Cardiac muscle cell (in vitro differentiated cells and primary cell): ENCODE measurements at places on chromosomes 12 and 14.
A peak's percentile ranks its signal among the peaks of the same experiment; 100 is the strongest.

- no peak for DNase-seq
Observed at GRCh38 chr14:53620890-53621289, 335.7 kb downstream of the BMP4 start.

- DNase-seq: no peak
Observed at GRCh38 chr14:91388551-91388975, 29.1 kb downstream of the CCDC88C start.

DNA sequence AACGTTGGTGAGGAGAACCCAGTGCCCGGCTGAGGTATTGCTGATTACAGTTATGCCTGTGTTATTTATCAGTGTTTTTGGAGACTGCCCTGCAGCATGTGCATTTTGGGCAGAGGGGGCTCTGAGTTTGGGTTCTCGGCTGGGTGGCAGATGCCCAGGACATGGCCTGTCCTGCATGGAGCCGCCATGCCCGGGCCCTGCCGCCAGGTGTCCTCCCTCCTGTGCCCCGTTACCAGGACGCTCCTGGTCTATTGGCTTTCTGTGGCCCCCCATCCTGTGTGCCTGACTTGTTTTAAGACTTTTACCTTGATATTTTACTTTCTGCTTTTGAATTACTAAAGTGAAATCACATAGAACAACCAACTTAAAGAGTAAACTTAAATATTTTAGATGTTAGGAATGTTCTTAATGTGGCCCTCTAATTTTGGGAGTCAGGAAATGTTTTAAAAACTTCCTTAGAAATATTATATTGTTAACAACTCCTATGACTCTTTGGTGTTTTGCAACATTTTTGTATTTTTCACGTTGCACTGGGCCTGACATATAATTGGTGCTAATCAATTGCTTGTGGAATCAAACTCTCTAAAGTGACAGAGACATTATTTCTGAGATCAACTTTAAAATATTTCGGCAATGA is 51.8 kb downstream of the PRIMA1 start:
- DNase-seq: no peak

DNA sequence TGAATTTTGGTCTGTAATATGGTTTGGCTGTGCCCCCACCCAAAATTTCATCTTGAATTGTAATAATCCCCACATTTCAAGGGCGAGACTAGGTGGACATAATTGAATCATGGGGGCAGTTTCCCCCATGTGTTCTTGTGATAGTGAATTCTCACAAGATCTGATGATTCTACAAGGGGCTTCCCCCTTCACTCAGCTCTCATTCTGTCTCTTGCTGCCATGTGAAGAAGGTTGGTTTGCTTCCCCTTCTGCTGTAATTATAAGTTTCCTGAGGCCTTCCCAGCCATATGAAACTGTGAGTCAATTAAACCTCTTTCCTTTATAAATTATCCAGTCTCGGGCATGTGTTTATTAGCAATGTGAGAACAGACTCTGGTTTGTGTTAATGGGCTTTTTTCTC is 5.9 kb downstream of the LRRC9 start:
- no peak for DNase-seq

- DNase-seq: no peak
Observed at GRCh38 chr12:84994426-84994825, 41.7 kb downstream of the TSPAN19 start.

- peak; percentile 67 for DNase-seq
Observed at GRCh38 chr14:72516936-72517700, 376.8 kb downstream of the DPF3 start.

GRCh38 chr14:104114421-104115130 is 23.8 kb upstream of the KIF26A start:
- no peak for DNase-seq

GRCh38 chr12:88375306-88376305 is 204.7 kb downstream of the KITLG start:
- DNase-seq: no peak

DNA sequence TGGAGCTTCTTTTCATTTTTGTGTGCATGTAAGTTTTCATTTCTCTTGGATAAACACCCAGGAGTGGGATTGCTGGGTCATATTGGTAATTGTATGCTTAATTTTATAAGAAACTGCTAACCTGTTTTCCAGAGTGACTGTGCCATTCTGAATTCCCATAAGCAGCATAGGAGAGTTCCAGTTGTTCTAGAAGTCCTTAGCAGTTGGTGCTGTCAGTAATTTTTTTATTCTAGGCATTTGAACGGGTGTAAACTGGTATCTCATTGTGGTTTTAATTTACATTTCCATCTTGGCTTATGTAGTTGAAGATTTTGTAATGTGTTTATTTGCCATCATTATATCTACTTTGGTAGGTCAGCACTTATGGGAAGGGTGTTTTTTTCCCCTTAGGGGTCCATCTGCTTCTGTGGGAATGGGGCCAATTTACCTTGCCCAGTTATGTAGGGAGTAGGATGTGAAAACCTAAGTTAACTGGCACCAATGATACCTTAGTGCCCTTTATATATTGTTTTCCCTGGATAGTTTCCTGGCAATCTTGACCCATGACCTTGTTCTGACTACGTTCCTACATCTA is 202.9 kb downstream of the AKAP6 start:
- no peak for DNase-seq

DNA sequence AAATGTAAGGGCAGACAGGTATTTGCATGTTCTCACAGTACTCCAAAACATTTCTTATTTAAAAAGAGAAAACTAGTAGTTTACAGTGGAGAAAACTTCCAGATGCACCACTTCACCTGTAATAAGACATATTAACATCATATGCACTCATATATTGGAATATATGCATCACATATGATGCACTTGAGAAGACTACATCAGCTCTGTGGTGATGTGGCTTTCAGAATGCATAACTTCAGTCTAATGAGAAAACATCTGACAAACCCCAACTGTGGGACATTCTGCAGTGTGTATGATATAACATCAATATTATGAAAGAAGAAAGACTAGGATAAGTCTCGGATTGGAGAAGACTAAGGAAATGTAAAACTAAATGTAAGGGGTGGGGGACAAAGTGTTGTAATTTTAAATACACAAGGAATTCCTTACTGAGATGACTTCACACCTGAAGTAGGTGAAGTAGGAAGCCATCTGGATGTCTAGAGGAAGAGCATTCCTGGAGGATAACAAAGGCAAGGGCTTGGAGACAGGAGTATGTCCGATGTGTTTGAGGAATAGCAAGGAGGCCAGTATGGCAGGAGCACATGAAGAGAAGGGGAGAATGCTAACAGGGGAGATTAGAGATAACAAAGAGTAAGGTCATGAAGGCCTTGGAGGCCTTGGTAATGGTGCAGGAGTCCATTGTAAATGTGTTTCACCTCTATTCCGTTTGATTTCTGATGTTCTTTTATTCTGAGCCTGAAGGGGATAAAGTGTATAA is 49.0 kb downstream of the CNOT2 start:
- no peak for DNase-seq

GRCh38 chr12:75528692-75529091 is 17.3 kb upstream of the KRR1 start:
- no peak for DNase-seq

GRCh38 chr14:35366056-35366451 is 38.5 kb downstream of the NFKBIA start:
- DNase-seq: no peak

DNA sequence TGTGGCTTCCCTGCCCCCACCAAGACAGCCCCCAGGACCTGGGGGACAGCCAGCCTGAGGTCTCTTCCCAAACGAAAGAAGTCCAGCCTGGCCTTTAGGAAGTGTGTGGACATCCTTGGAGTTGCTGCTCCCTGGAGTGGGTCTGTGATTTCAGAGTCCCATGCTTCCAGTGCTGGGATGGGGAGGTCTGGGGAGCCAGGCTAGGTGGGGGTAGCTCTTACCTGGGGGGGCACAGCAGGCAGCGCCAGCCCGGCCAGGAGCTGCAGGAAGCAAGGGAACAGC is 509 bp downstream of the PGF start:
- no peak for DNase-seq

GRCh38 chr14:76811561-76811960 is 1.1 kb downstream of the ANGEL1 start:
- no peak for DNase-seq

DNA sequence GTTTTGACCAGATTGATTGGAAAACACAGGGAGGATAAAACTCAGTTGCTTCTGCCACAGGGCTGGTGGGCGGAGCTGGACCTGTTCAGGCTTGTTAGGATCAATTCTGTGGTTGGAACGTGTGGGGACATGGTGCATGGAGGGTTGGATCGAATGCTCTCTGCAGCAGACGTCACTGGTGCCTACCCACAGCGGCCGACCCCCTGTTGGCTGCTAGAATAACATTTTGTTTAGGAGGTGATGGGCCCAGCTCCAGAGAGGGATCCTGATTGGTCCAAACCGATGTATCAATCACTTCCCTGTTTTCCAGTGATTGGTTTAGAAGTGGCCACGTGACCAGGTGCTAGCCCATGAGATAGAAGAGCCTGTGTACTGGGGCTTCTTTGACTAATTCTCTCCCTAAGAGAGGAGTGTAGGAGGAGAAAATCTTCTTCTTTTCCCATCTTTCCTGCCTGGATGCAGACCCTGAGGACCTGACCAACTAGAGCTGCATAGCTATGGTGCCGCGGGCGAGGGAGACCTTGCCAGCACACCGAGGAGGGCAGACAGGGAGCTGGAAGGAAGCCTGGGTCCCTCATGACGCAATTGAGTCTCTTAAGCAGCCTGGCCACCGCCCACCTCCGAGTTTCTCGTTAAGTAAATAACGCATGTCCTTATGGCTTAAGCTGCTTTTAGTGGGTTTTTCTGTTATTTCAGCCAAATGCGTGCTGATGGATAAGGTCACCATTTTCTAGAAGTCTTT is 163.5 kb downstream of the AACS start:
- DNase-seq: no peak

DNA sequence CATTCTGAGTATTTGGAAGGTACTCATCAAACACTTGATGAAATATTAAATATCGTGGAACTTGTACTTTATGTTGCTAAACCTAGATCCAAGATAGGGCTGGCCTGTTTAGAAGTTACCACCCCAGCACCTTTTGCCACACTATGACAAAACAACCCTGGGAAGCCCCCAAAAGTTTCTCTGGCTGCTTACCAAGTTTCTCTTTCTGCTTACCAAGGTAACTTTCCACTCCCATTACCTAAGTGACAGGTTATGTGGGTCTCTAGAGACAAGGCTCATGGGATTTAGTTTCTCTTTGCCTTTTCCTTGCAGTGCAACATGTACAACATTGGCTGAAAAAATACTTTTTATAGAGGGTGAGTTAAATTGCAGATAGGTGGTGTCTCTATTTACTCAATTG is 28.9 kb upstream of the PPM1A start:
- DNase-seq: no peak

DNA sequence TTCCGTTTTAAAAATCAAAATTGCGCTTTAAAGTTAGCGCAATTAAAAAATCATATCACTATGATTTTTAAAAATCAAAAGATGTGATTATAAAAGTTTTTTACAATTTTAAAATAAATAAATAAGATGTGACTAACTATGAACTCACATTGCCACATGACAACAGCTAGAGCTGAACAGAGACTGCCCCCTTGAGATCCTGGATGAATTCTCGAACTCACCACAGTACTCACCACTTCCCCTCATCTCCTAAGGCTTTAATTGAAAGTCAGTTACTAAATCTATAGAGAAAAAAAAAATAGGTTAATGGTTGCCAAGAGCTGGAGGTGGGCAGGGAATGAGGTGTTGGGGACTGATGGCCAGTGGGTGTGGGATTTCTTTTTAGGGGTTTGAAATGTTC is 384.2 kb downstream of the ZFP36L1 start:
- peak; percentile 38 for DNase-seq

DNA sequence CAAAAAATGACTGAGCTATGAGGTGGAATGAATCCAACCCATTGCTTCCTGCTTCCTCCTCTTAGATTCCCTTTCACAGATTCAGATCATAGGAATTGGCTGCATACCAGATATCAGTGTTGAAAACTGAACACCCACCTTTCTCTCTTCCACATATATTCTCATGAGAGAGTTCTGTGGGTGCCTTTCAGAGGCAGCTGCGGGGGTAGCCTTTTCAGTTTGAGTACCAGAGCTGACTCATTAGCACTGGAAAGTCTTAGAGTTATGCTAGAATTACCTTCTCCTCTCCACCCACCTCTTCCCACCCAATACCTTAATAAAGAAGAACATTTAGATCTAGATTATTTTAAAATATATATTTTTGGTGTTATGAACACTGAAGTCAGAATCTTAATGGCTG is 495.4 kb upstream of the SEL1L start:
- no peak for DNase-seq

DNA sequence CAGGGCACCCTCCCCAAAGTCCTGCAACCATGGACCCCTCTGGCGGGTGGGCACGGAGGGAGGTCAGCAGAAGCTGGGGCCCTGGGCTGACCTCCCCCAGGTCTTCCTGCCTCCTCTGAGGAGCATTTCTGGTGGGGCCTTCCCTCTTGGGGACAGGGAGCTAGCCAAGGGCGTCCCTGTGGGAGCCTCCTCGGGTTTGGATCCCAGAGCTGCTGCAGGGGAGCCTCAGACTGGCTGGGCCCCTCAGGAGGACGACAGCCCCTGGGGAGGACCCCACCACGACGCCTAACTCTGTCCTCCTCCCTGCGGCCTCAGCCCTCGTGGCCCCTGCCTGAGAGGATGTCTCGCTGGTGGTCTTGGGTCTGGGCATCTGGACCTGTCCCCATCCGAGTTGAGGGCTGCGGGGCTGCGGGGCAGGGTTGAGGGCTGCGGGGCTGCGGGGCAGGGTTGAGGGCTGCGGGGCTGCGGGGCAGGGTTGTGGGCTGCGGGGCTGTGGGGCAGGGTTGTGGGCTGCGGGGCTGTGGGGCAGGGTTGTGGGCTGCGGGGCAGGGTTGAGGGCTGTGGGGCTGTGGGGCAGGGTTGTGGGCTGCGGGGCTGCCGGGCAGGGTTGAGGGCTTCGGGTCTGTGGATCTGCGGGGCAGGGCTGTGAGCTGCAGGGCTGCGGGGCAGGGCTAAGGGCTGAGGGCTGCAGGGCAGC is 37.4 kb downstream of the FBRSL1 start:
- DNase-seq: no peak

GRCh38 chr12:30155001-30155730 is 371.4 kb upstream of the TMTC1 start:
- DNase-seq: peak; percentile 61

- no peak for DNase-seq
Observed at GRCh38 chr12:54358191-54358944, 5.9 kb downstream of the GPR84 start.

DNA sequence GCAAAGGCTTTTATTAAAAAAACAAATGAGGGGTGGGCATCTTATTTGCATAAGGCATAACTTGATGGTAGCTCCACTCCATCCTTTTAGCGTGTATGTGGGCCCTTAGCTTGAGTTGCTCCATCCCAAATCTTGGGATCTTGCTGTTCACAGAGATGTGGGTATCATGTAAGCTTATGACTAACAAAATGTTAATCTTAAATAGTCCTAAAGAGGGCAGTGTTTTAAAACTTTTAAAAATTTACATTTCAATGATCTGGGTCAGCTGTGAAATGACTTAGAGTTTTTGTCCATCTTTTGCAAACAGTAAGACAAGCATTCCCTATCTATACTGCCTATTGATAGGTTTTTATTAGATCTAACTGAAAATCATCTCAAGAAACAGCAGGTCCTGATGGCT is 86.0 kb downstream of the SLCO1A2 start:
- DNase-seq: peak; percentile 29

GRCh38 chr12:28500373-28501024 is 310.2 kb downstream of the CCDC91 start:
- peak; percentile 54 for DNase-seq
